ENCODE measurements at places on chromosomes 7 and 10.

GRCh38 chr7:108487646-108488045 lies 31.4 kb upstream of the NRCAM start:
- DNase-seq, result no peak

DNA sequence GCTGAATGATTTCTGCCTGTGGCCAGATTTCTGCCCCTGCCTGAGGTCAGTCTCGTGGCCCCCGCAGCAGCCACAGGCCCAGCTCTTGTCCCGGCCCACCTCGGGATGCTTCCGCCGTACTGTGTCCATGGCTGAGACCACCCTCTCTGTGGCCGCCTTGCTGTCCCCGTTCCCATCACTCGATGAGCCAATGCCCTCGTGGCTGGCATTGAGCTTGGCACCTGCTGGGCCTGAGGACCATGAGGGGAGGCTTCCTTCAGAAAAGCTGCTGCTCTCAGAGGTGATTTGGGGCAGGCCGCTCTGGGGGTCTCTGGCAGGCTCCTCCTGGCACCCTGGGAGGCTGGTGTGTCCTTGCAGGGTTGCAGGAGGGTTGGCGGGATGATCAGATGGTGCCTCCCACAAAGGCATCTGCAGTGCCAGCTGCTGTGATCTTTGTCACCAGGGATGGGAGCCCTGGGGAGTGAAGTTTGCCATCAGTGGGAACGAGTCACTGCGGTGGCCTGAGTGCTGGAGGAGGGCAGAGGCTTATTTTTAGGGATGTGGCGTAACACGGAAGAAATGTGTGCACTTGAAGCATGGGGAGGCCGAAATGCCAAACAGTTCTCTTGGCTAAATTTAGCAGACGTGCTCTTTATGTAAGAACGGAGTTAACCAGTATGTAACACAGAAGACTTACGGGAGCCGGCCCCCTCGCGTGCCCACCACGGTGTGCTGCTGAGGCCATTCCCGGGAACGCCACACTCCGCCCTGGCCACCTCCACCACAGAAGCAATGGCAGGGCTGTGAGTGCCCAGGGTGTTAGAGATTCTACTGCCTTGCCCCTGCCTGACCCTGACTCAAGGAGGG lies 47.7 kb downstream of the VIPR2 start:
- DNase-seq, result no peak

DNA sequence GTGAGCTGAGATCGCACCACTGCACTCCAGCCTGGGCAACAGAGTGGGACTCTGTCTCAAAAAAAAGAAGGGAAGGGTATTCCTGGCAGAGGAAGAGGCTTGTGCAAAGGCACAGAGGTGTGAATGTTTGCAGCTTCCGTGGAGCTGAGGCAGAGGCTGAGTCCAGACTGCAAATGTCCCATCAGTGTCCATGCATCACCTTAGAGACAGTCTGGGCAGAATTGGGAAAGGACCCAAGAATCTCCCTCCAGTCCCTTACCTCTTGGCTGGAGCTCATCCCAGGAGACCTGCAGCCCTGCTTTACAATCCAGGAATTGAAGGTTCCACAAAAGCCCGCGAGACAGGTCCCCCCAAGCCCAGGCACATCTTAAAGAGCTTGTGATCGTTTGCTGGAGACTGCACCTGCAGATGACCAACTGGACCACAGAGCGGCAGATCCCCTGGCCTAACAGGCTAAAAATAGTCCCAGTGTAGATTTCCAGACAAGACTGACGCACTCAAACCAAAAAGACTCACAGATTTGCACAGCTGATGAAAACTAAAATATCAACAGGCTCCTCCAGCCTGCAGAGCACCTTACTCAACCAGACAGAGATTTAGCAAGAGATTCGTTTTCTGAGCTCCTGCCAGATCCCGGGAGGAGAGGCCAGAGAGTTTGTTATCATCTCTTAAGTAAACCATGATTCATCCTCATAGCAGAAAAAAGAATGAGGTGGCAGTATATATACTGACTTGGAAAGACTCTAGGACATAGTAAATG lies 22.9 kb upstream of the NANOS1 start:
- no peak for DNase-seq

DNA sequence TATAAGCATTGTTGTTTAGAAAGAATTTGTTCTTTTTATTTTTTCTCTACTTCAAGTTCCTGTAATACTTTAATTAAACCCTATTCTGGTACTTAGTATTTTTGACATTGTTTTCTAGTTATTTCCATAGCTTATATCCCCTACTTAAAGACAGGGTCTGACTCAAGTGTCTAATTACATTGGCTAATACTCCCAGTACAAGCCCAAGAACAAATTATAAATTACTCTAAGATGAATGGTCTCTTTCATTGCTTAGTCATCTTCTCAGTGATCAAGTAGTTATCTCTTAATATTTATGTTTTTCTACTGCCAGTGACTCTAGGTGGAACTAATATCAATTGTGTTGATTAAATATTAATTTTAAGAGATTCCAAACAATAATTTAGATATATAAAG lies 21.6 kb downstream of the AHR start:
- DNase-seq, result no peak

DNA sequence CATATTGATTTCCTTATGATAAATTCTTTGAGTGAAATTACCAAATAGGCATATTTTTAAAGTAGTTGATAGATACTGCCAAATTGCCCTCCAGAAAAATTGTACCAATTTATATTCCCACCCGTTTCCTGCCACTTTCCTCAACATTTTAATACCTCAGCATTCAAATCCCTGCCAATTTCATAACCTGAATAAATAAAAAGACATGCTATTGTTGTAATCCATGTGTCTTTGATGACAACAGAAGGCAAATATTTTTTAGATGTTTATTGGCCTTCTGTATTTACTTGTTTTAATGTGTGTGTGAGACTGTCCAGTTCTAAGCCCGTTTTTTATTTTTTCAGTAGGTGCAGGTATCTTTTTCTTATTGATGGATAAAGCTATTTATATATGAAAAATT lies 71.7 kb downstream of the TEX36 start:
- no peak for DNase-seq

DNA sequence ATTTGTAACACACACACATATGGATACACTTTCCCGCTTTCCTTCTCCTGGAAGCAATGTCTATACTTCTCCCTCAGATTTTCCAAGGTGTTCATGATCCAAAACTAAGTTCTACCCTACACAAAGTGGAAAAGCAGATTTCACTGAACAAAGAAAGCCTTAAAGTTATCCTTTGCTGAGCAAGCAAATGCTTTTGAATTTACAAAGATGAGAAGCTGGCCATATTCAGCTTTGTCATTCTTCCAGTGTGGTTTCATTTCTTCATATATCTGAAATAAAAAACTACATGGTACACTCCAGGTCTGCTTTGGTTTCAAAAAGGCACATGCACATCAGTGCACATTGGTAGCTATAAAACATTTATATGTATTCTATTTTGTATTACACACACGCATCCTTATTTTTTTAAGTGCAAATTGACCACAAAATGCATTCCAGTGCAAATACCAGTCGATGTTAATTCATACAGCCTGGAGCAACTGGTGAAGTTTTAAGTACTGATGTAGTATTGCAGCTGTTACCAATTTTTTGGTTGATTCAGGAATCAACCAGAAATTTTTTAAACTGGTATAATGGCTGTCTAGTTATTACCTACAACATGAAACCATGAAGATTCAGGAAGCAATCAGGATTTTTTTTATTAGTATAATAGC lies 65.5 kb upstream of the SRPK2 start:
- no peak for DNase-seq

- no peak for DNase-seq
Measured at GRCh38 chr7:47285860-47286491, 295.9 kb downstream of the TNS3 start.

DNA sequence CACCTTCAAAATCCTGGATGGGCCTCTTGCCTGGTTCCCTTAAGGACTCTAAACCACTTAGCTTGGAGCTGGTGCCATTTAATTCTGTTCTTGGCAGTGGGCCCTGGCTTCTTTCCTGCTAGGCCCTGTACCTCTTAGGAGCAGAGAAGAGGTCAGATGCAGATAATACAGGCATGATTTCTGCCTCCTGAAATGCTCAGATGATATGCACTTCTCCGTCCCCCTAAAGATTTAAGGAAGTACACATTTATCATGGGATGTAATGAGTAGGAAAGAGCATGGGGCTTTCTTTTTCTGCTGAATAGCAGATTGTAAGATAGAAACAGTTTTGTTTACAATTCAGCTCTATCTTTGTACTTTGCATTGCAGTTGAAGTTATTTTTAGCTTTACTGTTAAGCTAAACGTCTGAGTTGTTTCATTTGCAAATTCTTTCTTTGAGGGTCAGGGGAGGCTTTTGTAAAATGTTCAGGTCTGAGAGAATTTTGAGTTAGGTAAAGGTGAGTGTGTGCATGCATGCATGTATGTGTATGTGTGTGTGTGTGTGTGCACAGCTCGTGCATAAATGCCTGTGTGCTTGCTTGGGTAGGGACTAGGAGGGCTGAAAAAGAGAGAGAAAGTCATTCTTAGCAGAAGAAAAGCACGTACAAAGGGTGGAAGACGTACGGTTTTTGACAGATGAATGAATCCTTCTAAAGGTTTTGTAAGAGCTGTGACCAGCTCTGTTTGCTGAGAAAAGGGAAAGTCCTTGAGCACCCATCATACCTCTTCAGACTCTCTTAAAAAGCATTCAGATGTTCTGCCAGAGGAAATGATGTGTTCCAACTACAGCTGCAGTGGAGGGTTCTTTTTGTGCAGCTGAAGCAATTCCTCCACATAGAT lies 364.2 kb downstream of the AUTS2 start:
- DNase-seq, result no peak

DNA sequence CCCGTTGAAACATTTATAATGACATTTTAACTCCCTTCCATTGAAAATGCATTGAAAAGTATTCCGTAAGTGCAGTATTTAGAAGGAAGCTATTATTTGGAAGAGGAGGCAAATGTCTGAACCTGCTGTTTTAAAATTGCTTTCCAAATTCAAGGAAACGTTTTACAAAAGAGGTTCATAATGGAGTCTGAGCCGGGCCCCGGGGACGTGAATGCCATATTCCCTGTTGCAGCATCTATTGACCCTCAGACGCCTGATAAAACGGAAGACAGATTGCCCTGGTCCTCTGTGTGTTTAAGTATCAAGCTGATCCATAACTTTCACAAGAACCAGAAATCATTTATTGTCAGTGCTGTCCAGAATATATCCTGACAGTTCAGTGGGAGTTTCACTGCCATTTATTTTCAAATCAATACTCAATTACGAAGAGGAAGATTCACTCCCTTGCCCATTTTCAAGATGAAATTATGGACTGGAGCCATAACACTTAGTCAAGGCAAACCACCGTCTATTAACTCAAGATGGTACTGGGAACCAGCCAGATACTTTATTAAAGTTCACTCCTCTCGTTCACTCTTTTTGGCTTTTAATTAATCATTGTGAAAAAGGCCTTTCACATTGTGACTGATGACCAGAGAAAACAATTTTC lies 435.7 kb upstream of the PFKP start:
- no peak for DNase-seq

GRCh38 chr7:115526278-115526677 lies 504.3 kb downstream of the TFEC start:
- DNase-seq, result no peak

GRCh38 chr10:7610026-7610425 lies 56.7 kb downstream of the ITIH5 start:
- no peak for DNase-seq

DNA sequence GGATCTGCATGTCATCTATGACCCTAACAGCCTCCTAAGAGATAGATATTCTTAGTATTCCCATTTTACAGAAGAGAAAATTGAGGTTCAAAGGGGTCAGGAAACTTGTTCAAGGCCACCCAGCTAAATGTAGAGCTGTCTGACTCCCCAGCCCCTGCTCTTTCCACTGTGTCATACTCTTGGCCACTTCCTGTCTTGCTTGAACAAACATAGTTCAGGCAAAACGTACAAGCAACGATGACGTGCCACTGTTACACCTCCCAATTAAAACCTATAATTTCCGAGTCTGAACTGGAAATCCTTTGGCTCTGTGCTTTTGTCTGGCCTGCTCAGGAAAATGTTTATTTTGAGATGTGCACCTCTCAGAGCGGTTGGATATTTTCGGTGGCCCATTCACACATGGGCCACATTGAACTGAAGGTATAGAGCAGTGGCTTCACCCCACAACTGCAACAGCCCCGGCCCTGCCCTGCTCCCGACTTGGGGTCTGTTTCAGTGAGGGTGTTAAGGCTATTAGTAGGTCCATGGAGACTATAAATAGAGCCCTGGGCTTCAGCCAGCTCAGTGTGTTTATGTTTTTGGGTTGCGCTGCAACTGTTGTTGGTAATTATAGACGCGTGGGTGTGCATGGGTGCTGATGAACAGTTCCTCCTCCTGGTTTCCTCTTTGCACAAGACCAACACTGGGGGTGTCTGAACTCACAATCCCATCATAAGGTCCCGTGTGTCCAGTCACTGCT lies 172.3 kb upstream of the ADO start:
- peak; percentile 55 for DNase-seq

DNA sequence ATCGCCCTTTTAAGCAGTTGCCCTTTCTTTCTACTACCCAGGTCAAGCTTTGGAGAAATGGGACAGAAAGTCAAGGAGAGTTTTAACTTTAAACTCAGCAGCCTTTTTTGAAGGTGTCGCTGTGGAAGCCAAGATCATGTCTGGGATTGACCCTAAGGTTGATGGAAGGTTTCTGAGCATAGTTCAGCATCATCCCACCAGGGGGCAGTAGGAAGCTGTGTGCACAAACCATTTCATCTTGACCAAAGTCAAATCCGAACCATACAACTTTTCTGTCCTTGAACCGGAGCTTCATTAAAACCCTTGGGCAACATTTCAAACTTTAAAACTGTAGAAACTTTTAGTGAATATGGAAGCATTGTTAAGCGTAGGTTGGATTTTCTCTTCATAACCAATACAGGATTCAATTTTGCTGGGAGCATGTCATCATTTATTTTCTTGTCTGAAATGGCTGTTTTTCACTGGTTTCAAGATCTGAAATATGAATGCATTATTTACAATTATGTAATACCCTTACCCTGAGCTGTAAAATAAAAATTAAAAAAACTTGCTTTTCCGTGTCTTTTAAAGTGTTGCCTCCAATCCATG lies 214.4 kb upstream of the KIAA1217 start:
- DNase-seq, result no peak

DNA sequence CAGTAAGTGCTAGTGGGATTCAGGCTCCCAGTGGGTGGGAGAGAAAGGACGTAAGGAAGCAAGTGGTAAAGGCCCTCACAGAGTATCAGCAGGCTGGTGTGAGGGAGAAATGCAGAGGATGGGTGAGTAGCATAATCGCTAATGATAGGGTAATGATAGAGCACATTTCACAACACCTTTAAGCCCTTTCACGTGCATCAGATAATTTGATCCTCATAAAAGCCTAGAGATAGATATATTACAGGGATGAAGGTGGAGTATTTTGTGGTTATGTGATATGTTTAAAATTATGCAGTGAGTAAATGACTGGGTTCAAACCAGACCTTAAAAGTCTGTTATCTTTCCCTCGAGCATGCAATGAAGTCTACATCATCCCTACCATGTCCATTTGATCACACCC lies 10.3 kb downstream of the LEP start:
- no peak for DNase-seq

GRCh38 chr7:668139-668931 lies 58.2 kb upstream of the DNAAF5 start:
- no peak for DNase-seq

Measured in stimulated activated naive B cell treated with anti-CD40 and anti-IgM and Interleukin-4, amounts not matched to agents 10 μg/mL and 1 μg/mL and 100 μg/mL, for 72 hours (primary cell).